PC-9 (cell line): ENCODE measurements at places on chromosomes 4 and X.

- no peak for DNase-seq
Measured at GRCh38 chr4:114249561-114249960, 270.1 kb upstream of the ARSJ start.

DNA sequence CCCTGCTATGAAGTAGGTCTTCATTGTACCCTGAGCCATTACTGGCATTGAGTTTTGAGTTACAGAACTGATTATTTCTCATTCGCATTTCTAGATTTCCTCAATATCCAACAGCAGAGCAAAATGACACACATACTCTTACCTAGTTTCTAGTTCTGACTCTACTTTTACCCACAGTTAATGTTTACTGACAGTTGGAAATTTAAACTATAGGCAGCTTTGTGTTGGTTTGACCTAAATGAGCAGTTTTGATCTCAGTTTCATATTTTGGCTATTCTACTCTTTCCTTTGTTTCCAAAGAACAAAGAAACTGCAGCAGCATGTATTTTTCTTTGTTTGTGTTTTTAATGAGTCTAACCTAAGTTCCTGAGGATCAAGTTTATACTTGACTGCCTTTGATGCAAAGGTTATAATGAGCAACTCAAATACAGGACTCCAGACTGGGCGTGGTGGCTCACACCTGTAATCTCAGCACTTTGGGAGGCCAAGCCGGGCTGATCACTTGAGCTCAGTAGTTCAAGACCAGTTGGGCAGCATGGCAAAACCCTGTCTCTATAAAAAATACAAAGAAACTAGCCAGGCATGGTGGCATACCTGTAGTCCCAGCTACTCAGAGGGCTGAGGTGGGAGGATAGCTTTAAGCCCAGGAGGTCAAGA lies 30.4 kb downstream of the TXK start:
- no peak for DNase-seq

GRCh38 chr4:156763511-156763910 lies 208.1 kb downstream of the PDGFC start:
- DNase-seq, result no peak

- DNase-seq, result no peak
Measured at GRCh38 chr4:11106759-11107158, 321.9 kb downstream of the HS3ST1 start.

- DNase-seq, result no peak
Measured at GRCh38 chr4:64394469-64394868, 14.8 kb downstream of the TECRL start.

GRCh38 chrX:82466994-82467393 lies 1041.1 kb upstream of the POU3F4 start:
- DNase-seq, result no peak

DNA sequence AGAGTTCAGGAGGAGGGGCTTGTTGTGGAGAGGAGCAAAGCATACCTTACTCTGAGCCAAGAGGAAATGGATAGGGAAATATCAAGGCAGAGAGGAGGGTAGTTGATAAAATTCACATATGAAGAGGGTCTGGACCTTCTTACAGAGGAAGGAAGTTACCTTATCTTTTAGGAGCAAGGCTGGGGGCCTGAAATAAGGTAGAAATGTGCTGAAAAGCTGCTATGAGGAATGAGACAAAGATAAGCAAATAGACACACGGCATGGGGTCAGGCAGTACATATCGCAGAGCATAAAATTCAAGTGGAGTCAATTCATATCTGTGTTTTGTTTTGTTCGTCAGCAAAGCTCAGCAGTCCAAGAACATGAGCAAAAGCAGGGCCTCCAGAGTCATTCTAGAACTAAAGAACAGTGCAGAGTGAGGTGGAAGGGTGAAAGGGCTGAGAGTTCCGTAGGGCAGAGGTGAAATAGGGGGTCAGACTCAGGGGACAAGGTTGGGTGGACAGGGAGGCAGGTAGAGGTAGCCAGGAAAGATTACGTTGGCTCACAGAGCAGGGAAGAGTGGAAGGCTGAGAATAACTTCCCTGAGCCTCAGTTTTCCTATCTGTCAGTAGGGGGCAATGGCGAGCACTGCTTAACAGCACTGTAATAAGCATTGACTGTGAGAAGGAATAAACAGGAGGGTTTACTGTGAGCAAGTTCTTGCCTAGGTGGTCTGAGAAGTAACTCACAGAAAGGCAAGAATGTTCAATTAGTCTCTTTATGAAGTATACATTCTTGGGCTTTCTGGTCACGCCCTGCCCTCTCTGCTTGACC lies 9.2 kb downstream of the VSIG4 start:
- DNase-seq, result no peak

GRCh38 chr4:99875071-99875470 lies 19.2 kb downstream of the LAMTOR3 start:
- no peak for DNase-seq

- DNase-seq, result no peak
Measured at GRCh38 chrX:87941841-87942240, 424.2 kb downstream of the KLHL4 start.

DNA sequence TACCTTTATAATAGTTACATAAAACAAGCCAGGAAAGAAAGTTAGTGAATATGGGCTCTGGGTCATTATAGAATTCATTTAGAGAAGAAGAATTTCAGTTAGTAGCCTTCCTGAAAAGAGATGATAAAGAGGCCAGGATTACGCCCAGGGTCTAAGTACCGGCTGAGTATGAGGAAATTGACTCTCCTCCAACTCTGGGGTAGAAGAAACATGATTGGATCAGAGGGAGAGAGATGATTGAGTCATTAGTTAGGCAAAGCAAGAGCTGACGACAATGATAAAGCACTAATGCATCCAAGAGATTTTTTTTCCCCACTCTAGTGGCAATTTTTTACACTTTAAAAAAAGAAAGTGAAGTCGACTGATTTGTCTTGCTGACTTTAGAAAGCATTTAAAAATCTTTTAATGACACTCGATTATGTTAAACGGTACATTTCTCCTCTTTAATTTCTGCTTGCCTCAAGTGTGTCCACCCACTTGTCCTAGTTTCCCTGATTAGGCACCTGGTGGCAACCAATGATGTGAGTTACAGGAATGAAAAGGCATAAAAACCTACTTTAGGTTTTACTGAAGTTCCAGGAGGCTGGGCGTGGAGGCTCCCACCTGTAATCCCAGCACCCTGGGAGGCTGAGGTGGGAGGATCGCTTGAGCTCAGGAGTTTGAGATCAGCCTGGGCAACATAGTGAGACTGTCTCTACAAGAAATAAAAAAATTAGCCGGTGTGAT lies 37.3 kb upstream of the IGFBP7 start:
- DNase-seq, result no peak

GRCh38 chrX:47746446-47746845 lies 87.5 kb upstream of the UXT start:
- no peak for DNase-seq

DNA sequence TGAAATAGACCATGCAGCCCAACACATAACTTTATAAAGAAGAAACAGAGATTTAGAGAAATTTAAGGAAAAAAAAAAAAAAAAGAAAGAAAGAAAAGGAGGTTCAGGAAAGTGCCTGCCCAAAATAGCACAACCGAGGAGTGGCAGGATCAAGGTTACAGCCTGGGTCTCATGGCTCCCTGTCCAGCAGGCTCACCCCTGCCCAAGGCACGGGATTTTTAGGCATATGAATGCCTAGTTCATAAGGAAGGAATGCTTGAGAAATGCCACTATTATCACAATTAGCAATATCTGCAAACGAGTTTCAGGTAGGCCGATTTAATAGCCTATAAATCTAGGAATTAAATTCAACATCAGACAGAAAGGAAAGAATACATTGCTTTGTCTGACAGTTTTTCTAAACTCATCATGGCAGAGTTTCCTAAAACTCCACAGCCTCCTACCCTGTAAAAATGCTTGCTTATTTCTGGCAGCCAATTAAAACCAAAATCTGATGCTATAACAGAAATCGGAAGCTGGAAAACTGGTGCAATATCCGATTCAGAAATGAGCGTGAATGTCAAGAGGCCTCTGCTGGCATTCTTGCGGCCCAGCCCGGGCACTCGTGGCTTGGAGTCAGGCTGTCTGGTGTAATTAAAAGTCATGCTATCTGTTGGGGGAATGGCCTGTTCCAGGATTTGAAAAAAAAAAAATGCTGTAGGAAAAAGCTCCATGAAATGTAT lies 63.5 kb downstream of the GEMIN8 start:
- DNase-seq, result no peak

DNA sequence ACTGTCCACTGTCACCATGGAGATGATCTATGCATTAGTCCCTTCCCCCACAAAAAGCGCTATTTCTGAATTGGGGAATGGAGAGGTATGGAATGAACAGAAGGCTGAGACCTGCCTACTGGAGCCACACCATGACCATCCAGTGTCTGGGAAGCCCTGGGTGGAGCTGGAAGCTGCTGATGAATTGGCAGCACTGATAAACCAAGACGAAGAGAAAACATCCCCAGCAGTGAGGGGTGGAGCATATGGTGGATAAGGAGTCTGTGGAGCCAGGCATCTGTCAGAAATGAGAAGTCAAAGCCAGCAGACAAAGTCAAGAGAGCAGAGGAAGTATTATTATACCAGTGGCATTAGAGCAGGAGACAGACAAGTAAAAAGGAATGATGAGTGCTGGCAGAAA lies 13.2 kb downstream of the CC2D2A start:
- DNase-seq, result no peak

GRCh38 chr4:8587469-8588195 lies 4.9 kb upstream of the CPZ start:
- no peak for DNase-seq

- peak; percentile 21 for DNase-seq
Measured at GRCh38 chr4:74654230-74654681, 140.1 kb downstream of the BTC start.

DNA sequence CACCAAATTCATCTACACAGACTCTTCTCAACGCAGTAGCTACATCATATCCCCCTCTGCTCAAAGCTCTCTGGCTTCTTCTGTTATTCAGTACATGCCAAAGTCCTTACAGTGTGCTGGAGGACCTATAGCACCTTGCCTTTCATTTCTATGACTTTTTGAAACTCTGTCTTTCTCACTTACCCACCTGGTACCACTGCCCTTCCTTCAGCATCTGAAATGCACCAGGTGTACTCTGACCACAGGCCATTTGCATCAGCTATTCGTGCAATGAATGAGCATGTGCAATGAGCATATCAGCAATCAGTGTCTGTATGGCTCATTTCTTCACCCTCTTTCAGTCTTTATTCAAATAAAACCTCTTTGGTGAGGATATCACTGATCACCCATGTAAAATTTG lies 399.9 kb downstream of the RAB28 start:
- no peak for DNase-seq

GRCh38 chrX:119762718-119763117 lies 4.3 kb downstream of the SOWAHD start:
- DNase-seq, result peak; percentile 19

GRCh38 chr4:40825014-40825838 lies 75.5 kb downstream of the NSUN7 start:
- no peak for DNase-seq

DNA sequence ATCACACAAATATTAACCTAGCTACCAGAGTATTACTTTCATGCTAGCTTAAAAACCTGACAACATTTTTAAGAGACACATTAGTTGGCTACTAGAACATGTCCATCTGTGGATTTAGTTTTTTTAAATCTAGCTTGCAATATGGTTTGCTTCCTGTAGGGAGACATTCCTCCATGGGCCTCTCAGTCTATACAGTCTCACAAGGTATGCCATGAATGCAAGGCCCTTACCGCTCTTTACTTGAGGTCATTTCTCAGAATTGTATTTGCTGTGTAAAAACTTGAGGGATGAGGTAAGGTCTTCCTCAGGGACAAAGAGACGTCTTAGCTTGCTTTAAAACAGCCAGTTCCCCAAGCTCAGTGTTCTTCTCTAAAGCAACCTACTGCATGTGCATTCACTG lies 26.9 kb downstream of the UBA6 start:
- DNase-seq, result no peak

DNA sequence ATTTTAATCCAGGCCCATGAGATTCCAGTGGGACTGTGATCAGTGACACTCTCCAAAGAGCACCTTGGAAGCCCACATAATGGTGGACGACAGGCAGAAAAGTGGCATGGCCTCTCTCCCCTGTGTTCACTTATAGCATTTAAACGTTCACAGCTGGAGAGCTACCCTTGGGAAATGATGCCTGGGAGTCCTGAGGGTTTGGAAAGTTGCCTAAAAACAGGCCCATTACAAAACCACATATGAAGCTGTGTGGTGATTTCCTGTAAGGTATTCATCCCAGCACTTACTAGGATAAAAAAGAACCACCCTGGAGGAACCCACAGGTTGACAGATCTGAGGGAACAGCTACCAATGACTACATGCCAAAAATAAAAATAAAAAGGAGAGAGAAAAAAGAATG lies 193.2 kb downstream of the RASL11B start:
- no peak for DNase-seq

- DNase-seq, result no peak
Measured at GRCh38 chr4:139743027-139743426, 77.4 kb downstream of the MGST2 start.

- no peak for DNase-seq
Measured at GRCh38 chrX:153611298-153612095, 12.6 kb upstream of the CCNQ start.

GRCh38 chr4:113657586-113658233 lies 103.8 kb downstream of the CAMK2D start:
- no peak for DNase-seq

DNA sequence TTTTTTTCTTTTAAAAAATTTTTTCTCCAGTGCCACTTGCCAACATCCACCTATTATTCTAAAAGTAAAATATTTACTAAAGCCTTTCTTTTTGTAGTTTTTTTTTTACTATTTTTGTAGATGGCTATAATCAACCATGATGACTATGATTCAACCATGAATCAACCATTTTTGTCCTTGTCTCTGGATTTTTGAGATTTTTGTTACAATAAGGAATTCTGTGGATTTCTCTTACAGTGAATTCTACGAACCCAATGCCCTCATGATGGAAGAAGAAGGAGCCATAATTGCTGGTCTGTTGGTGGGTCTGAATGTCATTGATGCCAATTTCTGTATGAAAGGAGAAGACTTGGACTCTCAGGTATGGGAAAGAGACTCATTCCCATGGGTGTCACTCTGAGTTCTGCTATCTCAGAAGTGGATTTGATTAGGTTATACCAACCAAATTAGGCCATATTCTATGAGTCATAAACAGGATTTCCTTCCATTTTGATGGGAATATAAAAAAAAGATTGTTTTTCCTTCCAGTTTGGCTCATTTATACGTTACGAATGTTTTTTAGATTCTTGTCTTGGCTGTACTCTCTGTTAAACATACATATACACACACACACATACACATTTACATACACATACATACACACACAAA lies 46.7 kb downstream of the RUFY3 start:
- DNase-seq, result no peak

- DNase-seq, result no peak
Measured at GRCh38 chr4:159269956-159270355, 167.1 kb downstream of the RAPGEF2 start.

GRCh38 chr4:180640193-180640592 lies 1603.0 kb upstream of the TENM3 start:
- no peak for DNase-seq

GRCh38 chr4:24630937-24631336 lies 46.6 kb upstream of the DHX15 start:
- DNase-seq, result no peak

GRCh38 chr4:169342906-169343564 lies 72.3 kb upstream of the SH3RF1 start:
- DNase-seq, result no peak

GRCh38 chr4:99506781-99507180 lies 4.0 kb upstream of the C4orf17 start:
- no peak for DNase-seq
